ENCODE measurements at places on chromosomes 3 and 15.
A peak's percentile ranks its signal among the peaks of the same experiment; 100 is the strongest.

GRCh38 chr15:40782609-40783227, 12.9 kb downstream of the C15orf62 start:
- peak; percentile 55 for DNase-seq

GRCh38 chr3:64463981-64464380, 223.8 kb downstream of the ADAMTS9 start:
- no peak for DNase-seq

- no peak for DNase-seq
Measured at GRCh38 chr15:85099195-85099803, 117.6 kb downstream of the PDE8A start.

DNA sequence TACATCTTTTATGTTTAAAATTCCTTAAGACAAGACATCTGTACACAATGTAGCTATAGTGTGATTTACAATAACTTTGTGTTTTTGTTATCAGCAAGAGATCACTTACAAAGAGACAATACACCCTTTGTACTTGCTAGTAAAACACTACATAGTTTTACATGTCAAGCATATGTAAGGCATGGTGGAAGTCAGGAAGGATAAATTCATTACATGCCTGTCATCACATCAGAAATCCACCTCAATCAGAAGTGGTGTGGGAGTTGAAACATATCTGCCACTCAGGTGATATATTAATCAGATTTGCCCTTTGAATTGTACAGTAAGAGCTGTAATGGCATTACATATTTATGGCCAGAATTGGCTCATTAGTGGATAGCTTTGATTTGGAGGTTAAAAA, 95.5 kb downstream of the MBNL1 start:
- no peak for DNase-seq

DNA sequence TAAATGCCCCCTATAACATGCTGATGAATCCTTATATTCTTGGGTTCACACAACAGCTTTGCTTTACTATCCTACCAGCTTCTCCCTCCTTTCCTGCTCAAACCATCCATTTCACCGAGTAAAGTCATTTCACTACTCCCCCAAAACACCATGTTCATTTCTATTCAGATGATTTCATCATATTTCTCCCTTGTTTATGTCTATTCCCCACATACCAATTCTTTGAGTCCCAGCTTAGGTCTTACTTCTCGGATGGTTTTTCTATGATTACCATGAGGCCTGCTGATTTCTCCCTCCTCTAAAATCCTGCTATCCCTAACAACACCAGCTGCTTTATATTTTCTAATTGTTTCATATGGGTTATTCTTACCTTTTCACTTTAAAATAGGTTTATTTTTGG, 231.4 kb downstream of the TIGIT start:
- no peak for DNase-seq

DNA sequence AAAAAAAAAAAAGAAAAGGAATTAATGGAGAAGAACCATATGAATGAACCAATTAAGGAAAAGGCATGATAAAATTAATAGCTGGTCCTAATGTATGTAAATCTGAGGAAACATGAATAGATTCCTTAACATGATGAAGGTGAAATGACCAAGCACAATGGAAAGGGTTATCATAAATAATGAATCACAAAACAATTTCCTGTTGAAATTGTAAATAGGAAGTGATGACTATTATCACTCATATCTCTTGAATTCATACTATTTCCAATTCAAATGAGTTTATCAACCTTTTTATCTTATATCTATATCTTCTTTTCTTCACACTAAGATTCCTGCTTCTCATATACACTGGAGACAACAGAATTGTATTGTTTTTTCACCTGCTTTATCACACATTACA, 32.0 kb downstream of the AADACL2 start:
- no peak for DNase-seq

- DNase-seq, result peak; percentile 11
Measured at GRCh38 chr15:26974120-26974780, 3.3 kb downstream of the GABRG3 start.

- DNase-seq, result peak; percentile 10
Measured at GRCh38 chr3:122572940-122573412, 4.5 kb upstream of the PARP15 start.

- DNase-seq, result peak; percentile 1
Measured at GRCh38 chr15:38878926-38879325, 314.3 kb upstream of the RASGRP1 start.

- DNase-seq, result no peak
Measured at GRCh38 chr15:62850791-62851291, 191.7 kb upstream of the TPM1 start.

- no peak for DNase-seq
Measured at GRCh38 chr3:330494-331115, 134.0 kb downstream of the CHL1 start.

DNA sequence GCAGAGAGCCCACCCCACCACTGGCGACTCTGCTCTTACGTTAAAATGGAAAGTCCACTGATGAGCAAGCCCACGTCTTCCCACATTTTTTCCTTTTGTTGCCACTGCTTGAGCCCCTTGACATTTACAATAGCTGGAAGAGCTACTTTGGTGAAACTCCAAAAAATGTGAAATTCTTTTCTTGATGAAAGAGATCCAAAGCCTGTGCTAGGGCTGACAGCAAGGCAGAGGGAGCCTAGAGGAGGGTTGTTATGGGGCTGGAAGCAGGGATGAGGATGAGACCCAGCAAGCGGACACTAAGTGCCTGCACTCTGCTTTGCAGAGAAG, 97.1 kb downstream of the CEMIP start:
- no peak for DNase-seq

DNA sequence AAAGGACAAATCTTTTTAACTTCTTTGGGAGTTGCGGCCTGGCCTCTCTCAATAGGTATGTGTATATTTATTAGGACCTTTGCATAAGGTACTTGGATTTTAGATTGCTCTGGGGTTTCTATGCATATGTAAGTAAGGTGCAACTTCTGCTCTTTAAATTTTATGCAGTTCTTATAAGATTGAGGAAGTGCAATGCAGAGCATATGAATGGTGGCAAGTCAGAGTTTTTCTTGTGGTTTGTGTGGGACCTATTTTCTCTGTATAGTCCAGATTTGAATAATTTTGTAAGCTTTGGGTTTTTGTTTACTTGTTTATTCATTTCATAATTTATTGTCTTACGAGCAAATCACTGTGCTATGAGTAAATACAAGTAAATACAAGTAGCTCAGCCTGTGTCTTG, 101.5 kb downstream of the ATG7 start:
- no peak for DNase-seq

GRCh38 chr3:157533298-157534070, 30.3 kb upstream of the VEPH1 start:
- DNase-seq, result no peak

GRCh38 chr3:156298938-156299337, 178.6 kb downstream of the KCNAB1 start:
- no peak for DNase-seq

DNA sequence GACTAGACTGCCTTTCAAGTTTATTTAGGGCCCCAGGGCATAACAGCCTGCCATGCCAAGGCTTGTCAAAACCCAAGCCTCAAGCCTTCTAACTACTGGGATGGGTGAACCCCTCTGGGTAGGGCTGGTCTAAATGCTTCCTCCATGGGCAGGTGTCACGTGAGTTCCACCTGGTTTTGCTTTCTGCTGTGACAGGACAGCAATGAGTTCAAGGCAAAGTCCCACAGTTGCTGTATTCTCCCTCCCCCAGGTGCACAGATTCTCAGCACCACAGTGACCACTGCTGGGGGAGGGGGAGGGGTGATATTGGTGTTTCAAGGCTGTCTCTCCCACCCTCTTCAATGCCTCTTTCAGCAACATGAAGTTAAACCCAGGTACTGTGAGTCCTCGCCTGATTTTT, 46.9 kb upstream of the UBE2Q2 start:
- no peak for DNase-seq

DNA sequence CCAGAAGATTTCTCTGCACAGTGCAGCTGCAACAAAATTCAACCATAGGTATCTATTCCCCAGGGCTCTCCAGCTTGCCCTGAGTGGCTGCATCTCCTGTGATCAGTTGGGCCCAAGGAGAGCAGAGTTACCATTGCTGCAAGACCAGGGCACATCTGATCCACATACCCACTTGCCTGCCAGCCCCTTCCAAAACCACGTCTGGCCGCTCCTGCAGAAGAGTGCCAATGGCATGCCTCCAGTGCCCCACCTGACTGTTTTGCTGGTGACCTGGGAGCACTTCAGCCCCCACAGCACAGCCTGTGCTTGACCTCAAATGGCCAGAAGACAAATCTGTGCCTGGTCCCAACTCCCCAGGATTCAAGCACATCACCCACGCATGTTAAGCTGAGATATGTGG, 526.1 kb upstream of the GBE1 start:
- DNase-seq, result no peak

GRCh38 chr3:156664831-156665178, 9.6 kb upstream of the TIPARP start:
- DNase-seq, result no peak

- no peak for DNase-seq
Measured at GRCh38 chr15:35505809-35506208, 40.2 kb downstream of the DPH6 start.

GRCh38 chr3:185630182-185630622, 44.1 kb downstream of the SENP2 start:
- DNase-seq, result no peak

- DNase-seq, result no peak
Measured at GRCh38 chr15:66706840-66707239, 4.8 kb downstream of the SMAD6 start.

DNA sequence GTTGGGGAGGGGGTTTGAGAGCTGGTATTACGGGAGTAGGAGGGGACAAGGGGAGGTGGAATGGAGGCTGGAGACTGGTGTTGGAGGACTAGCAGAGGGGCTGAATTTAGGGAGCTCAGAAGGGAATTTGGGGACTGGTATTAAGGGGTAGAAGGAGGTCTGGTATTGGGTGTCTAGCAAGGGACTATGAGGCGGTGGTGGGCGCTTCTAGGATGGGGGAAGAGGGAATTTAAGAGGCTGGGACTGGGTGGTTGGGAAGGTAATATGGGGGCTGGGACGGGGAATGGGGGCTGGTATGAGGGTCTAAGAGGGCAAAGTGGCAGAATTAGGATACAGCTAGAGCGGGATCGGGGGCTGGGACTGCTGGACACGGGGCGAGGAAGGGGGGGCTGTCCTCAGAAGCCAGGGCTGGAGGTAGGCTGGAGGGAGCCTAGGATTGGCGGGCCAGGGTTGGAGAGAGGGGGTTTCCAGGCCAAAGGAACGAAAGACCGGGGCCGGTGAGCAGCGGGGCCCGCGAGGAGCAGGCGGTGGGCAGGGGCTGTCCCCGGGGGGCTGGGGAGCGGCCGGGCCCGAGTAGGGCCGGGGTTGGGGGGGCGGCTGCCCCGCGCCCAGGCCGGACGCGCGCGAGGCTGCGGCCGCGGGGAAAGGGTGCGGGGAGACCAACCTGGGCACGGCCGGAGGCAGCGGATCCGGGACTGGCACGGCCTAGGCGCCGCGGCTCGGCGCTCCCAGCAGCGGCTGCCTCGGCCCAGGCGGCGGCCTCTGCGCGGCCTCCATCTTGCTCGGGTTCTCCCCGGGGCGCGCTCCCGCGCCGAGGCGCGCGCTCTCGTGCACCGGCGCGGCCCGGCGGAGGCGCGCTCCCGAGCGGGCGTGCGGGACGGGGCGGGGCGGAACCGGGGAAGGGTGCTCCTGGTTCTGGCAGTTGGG, at the start of gene LHFPL4:
TSS of gene LHFPL4 (minus strand) at position 802 of the 927 bp plus-strand sequence. CDS start 1,143 bp downstream, outside the sequence.
- DNase-seq, result no peak

DNA sequence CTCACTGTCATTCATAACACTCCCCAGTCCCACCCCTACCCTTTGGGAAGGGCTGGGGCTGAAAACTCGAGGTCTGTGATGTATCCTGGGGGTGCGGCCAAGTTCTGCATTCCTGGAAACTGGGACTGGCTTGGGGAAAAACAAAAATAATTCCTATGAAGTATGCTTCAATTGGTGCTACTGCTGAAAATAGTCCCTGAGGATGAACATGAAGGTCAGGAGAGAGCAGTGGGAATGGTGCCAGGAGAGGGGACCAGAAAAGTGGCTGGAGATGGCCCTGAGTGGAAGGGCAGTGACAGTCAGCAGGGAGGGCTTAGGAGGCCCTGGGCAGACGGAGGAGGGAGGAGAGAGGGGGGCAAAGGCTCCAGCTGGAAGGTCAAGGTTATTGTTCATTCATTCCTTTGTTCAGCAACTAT, 4.8 kb upstream of the ISLR start:
- no peak for DNase-seq

GRCh38 chr15:62187910-62188309, 22.8 kb upstream of the C2CD4B start:
- DNase-seq, result no peak

- no peak for DNase-seq
Measured at GRCh38 chr3:34780973-34781372, 858.4 kb upstream of the ARPP21 start.

GRCh38 chr3:122857019-122857418, 62.1 kb downstream of the SLC49A4 start:
- no peak for DNase-seq

GRCh38 chr3:36647423-36647853, 116.9 kb downstream of the DCLK3 start:
- no peak for DNase-seq

DNA sequence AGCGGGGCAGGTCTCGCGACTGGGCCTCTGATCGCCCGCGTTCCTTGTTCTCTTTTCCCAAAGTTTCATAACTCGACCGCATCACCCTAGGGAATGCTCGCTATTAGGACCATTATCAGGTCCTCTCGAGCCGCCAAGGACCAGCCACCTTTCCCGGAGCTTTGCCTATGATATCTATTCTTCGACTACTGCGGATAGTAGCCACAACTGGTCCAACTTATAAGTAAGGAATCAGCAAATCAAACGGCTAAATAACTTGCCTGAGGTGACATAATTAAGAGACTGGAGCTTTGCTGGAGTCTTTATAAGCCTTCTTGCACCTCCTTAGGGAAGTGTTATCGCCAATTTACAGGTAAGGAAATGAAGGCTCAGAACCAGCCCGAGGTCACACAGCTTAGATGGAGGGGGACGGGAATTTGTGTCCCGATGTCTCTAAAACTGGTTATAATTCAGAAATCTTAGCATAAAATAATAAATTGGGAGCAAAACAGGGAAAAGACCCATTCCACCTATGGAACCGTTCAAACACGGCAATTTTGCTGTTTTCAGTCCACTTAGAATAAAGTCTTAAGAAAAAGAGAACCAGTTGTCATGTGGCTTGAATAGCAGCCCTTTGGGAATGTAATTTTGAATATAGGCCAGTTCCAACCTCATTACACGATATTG, 479 bp upstream of the PLD1 start:
- DNase-seq, result peak; percentile 35

GRCh38 chr3:135109681-135110080, 314.6 kb downstream of the EPHB1 start:
- no peak for DNase-seq

- no peak for DNase-seq
Measured at GRCh38 chr3:185279587-185280138, 25.8 kb upstream of the EHHADH start.

DNA sequence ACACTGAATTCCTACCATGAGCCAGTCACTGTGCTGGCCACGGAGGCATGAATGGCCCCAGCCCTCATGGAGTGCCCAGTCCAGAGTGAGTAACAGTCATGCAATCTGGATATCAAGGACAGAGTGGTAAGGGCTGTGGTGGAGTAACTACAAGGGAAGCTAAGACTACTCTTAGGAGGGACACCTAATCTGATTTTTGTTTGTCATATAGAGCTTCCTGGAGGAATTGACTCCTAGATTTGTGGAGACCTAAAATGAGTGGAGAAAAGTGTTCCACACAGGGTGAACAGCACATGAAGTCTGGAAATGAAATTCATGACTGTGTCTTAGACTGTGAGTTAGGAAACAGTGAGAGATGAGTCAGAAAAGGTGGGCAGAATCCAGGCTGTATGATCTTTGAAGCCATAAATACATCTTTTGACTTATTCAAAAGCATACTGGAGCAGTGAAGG, 219.9 kb downstream of the NFKBIZ start:
- no peak for DNase-seq
